Naive thymus-derived CD4-positive, alpha-beta T cell (primary cell): ENCODE measurements at places on chromosomes 7 and 10. TPM values are rescaled to one million over a fixed set of nuclear protein-coding genes. Genes with fewer than 3 reads are reported as not detected.

The TSPAN15 gene
- total RNA-seq, result 1.9 TPM

The MUC3A gene
- not detected for total RNA-seq

The WDFY4 gene
- 0.33 and 0.56 TPM in 2 replicates for total RNA-seq

The PNLIPRP3 gene
- not detected for total RNA-seq

The HOXA6 gene
- not detected for total RNA-seq

The KLF14 gene
- total RNA-seq, result not detected

The NCF1 gene
- 7.7 TPM for total RNA-seq

DNA sequence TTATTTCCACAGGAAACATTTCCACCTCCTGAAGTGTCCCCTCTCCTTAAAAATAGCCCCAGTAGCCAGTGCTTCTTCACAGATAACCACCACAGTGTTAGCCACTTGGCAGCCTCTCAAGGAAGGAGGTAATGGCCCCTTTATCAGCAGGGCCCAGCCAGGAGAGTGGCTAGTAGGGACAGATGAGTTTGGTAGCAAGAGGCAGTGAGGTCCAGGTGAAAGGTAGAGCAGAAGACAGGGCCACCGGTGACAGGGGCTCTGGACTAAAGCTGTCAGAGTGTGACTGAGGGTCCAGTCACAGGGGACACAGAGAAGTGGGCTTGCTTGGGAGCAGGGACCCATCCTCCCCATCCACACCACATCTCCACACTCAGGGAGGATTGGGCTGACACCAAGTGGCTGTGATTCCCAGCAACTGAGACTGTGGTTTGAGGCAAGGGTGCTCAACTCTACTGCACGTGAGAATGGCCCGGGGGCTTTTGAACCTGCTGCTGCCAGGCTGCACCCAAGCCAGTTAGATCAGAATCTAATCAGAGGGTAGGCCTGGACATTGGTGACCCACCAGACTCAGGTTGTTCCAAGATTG, 52.2 kb downstream of the C10orf120 start:
- H3K27me3 ChIP-seq, result no peaks in the 10 kb centered on the region
- no peak overlapping the region for H3K4me3 ChIP-seq
- no peak overlapping the region for H3K27ac ChIP-seq
- no peaks in the 10 kb centered on the region for H3K36me3 ChIP-seq
- DNase-seq, result no peak
- H3K4me1 ChIP-seq, result no peaks in the 10 kb centered on the region

GRCh38 chr10:2874963-2875362, 192.4 kb upstream of the PFKP start:
- DNase-seq, result no peak
- no peaks in the 10 kb centered on the region for H3K4me1 ChIP-seq
- H3K4me3 ChIP-seq, result no peak overlapping the region
- no peak overlapping the region for H3K27ac ChIP-seq
- H3K36me3 ChIP-seq, result no peaks in the 10 kb centered on the region

DNA sequence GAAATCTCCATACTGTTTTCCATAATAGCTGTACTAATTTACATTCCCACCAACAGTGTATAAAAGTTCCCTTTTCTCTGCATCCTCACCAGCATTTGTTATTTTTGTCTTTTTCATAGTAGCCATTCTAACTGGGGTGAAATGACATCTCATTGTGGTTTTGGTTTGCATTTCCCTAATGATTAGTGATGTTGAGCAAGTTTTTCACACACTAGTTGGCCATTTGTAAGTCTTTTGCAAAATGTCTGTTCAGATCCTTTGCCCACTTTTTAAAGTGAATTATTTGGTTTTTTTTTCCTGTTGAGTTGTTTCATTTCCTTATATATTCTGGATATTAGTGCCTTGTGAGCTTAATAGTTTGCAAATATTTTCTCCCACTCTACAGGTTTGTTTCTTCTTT, 101.0 kb upstream of the NFE2L3 start:
- H3K27me3 ChIP-seq, result no peaks in the 10 kb centered on the region
- no peak for DNase-seq
- H3K36me3 ChIP-seq, result no peaks in the 10 kb centered on the region
- H3K4me1 ChIP-seq, result no peaks in the 10 kb centered on the region
- no peak overlapping the region for H3K4me3 ChIP-seq
- H3K27ac ChIP-seq, result no peak overlapping the region

- H3K4me1 ChIP-seq, result no peaks in the 10 kb centered on the region
- DNase-seq, result no peak
- H3K27ac ChIP-seq, result no peak overlapping the region
- H3K36me3 ChIP-seq, result no peaks in the 10 kb centered on the region
- H3K27me3 ChIP-seq, result no peaks in the 10 kb centered on the region
These were observed 46.7 kb upstream of the PDZD8 start for GRCh38 chr10:117421985-117422384.

DNA sequence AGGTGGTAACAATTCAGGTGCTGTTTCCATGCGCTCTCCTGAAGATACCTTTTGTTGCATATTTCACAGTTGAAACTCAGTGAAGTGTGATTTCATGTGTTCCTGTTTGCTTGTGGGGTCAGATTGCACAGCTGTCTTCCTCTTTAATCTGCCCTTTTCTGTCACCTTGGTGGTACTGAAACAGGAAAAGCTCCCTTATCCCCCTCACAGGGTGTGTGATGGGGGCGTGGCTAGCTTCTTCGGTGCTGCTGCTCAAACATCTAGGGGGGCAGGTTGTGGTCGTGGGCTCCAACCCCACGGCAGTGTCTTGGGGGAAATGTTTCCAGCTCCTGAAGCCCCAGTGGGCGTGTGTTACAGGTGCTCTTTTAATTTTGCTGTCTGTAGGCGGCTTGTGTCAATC, 107.4 kb upstream of the KLF14 start:
- no peak overlapping the region for H3K27ac ChIP-seq
- no peak for DNase-seq
- H3K4me1 ChIP-seq, result no peaks in the 10 kb centered on the region
- no peaks in the 10 kb centered on the region for H3K36me3 ChIP-seq

DNA sequence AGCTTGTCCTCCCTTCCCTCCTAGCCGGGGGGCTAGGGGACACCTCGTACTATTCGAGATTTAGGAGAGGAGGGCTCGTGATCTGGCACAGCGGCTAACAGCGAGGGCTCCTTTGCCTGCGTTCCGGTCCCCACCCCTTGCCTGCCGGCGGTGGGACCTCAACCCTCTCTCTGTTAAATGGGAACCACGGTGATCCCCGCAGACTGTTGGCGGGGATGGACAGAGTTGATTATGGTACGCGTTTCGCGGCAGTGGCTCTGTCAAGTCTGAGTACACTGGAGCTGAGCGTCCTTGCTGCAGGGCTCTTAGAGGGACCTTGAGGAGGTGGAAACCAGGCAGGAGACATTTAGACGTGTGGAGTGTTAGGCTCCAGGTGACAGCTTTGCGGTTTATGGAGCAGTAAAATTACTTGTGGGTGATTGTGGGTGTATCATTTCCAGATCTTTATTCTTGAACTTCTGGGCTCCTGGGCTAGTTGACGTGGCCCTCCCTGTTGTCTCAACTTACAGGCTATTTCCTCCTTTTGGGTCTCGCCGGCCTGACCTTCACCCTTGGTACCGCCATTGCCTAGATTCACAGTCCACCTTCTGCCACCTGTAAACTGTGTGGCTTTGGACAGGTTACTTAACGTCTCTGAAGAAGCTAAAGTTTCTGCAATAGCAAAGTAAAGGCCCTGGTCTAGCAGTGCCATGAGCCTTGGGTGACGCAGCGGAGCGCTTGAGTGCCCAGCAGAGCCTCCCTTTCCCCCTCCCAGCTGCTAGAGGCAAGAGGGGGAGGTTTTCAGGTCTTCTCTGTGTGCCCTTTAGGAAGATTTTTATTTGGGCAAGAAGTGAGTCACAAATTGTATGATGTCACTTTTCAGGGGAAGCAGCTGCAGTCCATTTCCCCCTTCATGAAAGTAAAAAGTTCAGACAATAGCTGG, 739 bp downstream of the CASP7 start:
- no peaks in the 10 kb centered on the region for H3K27me3 ChIP-seq
- DNase-seq, result peak; percentile 11
- peak overlapping the region; percentile 70 for H3K27ac ChIP-seq
- peaks cover 6% of the 10 kb centered on the region for H3K4me1 ChIP-seq
- H3K4me3 ChIP-seq, result peak overlapping the region; percentile 96

DNA sequence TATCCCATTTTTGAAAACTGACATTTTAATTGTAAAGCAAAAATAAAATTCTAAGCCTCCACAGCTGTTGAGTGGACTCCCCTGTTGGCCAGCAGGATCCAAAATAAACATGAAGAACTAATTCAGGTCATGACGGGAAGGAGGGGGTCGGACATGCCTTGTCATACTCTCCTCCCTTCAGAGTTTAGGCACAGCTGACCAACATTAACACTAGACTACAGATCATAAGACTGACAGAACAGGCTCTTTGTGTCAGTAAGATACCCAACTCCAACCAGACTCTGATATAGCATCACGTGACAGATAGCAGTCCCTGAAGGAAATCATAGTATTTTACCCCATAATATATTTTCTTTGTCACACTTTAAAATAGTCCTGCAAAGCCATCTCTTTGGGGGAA, 20.9 kb upstream of the ZNF12 start:
- peaks cover 4% of the 10 kb centered on the region for H3K4me1 ChIP-seq
- no peak overlapping the region for H3K27ac ChIP-seq
- no peaks in the 10 kb centered on the region for H3K27me3 ChIP-seq
- no peaks in the 10 kb centered on the region for H3K36me3 ChIP-seq
- DNase-seq, result no peak
- no peak overlapping the region for H3K4me3 ChIP-seq

GRCh38 chr7:45543473-45543872, 30.7 kb upstream of the ADCY1 start:
- DNase-seq, result no peak
- H3K4me3 ChIP-seq, result no peak overlapping the region
- no peaks in the 10 kb centered on the region for H3K4me1 ChIP-seq
- H3K36me3 ChIP-seq, result no peaks in the 10 kb centered on the region
- no peaks in the 10 kb centered on the region for H3K27me3 ChIP-seq
